ENCODE measurements at places on chromosomes 5 and 9. TPM values are rescaled to one million over a fixed set of nuclear protein-coding genes. Genes with fewer than 3 reads are reported as not detected.

EIF4E1B gene
- not detected for total RNA-seq

PCDHA9 gene
- not detected for total RNA-seq

DNA sequence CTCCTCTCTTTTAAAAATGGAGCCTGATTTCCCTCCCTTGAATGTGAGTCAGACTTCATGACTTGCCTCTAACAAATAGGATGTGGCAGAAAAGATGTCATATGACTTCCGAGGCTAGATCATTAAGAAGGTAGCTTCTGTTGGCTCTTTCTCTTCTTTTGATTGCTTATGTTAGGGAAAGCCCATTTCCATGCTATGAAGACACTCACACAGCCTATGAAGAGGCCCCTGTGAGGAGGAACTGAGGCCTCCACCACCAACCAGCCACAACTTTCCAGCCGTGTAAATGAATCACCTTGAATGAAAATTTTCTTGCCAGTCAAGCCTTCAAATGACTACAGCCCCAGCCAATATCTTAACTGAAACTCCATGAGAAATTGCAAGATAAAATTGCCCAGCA, 413.4 kb downstream of the TMEM38B start:
- DNase-seq, result no peak

GRCh38 chr5:65916636-65917035, 9.7 kb upstream of the ERBIN start:
- no peak for DNase-seq

DNA sequence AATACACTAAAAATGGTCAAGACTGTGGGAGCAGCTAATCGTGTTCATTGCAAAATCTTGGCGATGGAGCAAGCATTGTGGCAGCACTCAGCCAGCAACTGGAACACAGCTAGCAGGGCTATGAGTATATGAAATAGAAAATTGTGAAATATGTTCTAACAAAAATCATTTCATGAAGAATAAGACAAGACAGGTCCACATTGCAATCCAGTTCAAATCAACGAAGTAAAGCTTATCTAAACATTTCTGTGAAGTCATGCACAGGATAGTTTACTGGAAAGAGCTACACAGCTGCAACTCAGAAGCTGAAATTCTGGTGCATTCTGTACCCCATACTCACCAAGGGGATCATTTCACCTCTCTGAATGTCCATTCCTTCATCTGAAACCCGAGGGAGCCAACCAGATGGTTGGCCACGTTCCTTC, 5.3 kb upstream of the NFIL3 start:
- no peak for DNase-seq

ADRB2 gene
- total RNA-seq, result 5.3 TPM

DNA sequence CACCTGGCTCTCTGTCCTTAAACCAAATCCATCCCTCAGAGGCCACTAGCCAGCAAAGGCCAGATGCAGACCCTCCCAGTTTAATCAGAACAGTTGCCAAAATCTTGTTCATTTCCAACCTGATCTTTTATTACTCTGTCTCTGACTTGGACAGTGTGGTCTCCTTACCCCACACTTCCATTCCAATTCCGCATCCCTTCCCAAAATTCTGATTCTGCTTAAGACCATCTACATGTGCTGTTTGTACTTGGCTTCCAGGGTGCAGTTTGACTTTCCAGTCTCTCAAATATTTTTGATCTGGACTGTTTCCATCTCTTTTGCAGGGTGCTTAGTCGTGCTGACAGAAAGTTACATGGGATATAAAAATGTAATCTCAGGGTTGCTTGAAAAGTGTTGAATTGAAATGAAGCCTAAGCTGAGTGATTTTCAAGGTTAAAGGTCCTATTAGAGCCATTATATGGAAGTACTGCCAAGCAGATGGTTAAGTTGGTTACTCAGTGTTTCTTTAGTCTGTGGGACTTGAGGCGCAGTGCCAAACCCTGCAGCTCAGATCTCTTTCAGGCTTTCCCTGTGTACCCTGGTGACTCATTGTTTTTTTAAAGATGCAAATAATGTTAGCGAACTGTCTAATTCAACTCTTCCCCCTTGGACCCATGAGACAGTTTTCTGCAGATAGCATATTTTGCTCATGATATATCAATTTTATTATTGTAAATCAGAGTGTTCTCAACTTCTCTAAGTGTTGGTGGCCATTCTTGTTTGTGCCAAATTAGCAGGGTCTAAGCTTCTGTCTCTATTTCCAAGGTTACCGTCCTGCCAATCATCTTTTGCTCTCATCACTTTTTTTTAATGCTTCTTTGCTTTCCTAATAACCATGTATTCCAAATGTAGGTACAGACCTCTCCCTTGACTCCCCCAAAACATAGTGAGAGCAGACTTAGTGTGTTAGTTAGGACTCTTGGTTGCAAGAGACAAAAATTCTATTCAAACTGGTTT, 18.2 kb upstream of the DCP2 start:
- no peak for DNase-seq

DNA sequence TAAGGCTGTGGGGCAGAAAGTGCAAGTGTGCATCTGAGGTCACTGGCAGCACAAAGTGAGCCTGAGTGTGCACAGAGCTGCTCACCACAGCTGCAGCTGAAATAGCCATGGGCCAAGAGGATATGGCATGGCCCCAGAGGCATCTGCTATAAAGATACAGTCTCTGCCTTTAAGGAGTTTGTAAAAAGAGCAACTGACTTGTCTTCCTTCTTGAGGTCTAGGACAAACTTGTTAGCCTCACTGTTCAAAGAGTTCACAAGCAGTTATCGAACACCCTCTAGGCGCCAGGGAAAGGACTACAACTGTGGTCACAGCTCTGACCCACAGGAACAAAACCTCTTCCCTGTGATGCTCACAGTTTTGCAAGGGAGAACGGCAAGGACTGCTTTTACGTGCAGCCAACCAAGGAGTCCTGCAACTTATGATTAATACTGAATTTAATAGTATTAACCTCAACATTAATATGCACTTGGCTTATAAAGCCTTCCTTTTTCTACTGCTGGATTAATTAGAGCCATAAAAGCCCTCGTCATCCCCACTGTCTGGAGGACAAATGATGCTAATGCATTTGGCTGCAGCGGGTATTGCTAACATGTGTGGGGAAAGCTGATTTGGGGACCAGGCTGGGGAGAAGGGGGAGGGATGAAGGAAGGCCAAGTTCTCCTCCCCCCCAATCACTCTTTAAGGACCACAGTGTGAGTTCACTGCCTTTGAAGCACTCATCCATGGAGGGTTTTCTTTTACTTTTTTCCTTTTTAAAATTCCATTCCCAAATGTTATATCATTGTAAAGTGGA, 189.8 kb upstream of the TRIM32 start:
- no peak for DNase-seq

PCSK5 gene
- 7.1 TPM for total RNA-seq

DNA sequence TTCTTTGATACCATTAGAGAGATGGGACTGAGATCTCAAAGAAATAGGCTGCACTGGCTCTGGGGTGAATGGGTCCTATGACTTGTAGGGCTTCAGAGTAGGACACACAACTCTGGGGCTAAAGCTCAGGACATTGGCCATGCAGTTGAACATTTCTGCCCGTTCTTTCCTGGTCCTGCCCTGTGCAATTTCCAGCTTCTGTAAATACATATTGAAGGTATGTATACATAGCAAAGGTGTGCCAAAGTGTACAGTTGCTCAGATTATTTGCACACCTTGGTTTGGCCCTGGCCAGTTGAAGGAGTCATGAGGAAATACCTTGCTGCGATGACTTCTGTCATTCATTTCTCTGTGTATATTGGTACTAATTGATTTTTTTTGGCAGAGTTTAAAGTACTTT, 52.8 kb upstream of the TAF11L2 start:
- DNase-seq, result no peak

GRCh38 chr9:88406051-88406450, 17.8 kb downstream of the SPIN1 start:
- no peak for DNase-seq

GRCh38 chr5:126531543-126532120, 63.4 kb downstream of the ALDH7A1 start:
- no peak for DNase-seq

SPATA31A3 gene
- not detected for total RNA-seq

GRCh38 chr5:176784218-176785165, 25.9 kb upstream of the UNC5A start:
- DNase-seq, result no peak

GRCh38 chr5:53236683-53237082, 127.1 kb upstream of the MOCS2 start:
- no peak for DNase-seq

- no peak for DNase-seq
These were observed 51.4 kb upstream of the CKMT2 start for GRCh38 chr5:81181576-81182316.

NIPBL gene
- total RNA-seq, result 70.3 TPM

SLC34A3 gene
- total RNA-seq, result not detected

RAD17 gene
- 25.8 TPM for total RNA-seq

DNA sequence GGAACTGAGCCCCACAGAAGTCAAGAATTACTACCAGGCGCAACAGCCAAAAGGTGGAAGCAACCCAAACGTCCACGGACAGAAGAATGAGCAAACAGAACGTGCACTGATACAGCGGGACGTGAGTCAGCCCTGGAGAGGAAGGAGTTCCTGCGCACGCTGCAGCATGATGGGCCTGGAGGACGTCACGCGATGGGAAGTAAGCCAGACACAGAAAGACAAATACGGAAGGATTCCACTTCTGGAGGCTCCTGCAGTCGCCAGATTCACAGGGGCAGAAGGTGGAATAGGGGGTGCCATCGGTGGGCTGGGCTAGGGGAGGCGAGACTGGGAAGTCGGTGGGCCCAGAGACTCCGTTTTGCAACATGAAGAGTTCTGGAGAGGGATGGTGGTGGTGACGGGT, 80.3 kb upstream of the PHYKPL start:
- no peak for DNase-seq

DNA sequence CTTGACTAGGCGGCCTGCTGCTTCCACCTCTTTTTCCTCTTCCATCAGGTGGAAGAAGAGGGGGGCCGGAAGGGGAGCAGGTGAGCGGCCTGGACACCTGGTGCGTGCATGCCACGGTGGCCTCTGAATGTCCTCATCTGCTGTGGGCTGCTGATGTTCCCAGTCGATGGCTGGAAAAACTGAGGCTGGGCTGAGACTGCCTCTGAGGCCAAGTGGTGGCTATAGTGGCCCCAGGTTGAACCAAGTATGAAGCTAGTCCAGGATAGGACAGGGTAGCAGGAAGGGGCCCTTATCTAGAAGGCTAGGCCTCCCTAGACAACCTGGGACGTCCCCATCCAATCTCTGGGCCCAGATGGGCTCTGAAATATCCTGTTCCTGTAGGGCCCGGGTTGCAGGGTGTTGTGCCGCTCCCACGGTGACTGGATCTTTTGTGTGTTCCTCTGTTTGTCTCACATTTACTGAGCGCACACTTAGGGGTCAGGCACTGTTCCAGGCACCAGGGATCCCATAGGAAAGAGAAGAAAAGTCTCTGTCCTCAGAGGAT, 753 bp upstream of the NR5A1 start:
- no peak for DNase-seq

DNA sequence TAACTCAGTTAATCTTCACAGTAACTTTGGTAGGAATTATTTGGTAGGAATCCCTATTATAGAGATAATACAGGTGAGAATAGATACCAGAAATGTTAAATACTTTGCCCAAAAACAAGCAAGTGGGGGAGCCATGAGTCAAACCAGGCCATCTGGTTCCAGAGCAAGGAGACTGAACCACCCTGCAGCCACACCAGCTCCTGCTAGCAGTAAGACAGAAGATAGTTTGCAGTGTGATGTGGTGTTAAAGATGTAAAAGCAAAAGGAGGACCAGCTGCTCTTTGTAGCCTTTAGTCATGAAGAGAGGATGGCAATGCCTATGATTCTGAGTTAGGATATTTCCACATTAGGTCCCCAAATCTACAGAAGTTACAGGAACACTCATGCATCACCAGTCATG, 101.4 kb downstream of the PRKACG start:
- DNase-seq, result no peak

CBY3 gene
- total RNA-seq, result not detected

PLPP6 gene
- total RNA-seq, result 12.4 TPM

- no peak for DNase-seq
These were observed 5.0 kb downstream of the MED7 start for GRCh38 chr5:157137691-157138090.

SMIM23 gene
- total RNA-seq, result not detected

SEMA6A gene
- not detected for total RNA-seq

- DNase-seq, result no peak
These were observed 116.6 kb upstream of the ADRA1B start for GRCh38 chr5:159799701-159800100.

GRCh38 chr5:137575847-137576246, 76.7 kb upstream of the SPOCK1 start:
- no peak for DNase-seq

DNA sequence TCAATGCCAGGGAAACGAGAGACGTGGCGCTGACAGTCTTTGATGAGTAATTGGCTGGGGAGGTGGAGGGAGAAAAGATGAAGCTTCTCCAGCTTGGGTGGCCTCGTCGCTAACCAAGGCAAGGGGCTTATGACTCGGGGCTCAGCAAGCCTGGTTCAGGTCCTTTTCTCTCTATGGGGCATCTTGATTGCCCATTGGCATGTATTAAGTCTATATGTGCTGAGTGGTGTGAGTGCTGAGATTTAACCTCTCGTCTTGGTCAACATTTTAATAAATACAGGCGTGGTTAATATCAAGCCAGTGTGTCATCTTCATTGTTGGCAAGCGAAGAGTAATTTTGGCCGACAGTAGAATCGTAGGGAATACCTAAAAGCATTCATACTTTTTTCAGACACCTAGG, 85.9 kb downstream of the RAI14 start:
- no peak for DNase-seq

DNA sequence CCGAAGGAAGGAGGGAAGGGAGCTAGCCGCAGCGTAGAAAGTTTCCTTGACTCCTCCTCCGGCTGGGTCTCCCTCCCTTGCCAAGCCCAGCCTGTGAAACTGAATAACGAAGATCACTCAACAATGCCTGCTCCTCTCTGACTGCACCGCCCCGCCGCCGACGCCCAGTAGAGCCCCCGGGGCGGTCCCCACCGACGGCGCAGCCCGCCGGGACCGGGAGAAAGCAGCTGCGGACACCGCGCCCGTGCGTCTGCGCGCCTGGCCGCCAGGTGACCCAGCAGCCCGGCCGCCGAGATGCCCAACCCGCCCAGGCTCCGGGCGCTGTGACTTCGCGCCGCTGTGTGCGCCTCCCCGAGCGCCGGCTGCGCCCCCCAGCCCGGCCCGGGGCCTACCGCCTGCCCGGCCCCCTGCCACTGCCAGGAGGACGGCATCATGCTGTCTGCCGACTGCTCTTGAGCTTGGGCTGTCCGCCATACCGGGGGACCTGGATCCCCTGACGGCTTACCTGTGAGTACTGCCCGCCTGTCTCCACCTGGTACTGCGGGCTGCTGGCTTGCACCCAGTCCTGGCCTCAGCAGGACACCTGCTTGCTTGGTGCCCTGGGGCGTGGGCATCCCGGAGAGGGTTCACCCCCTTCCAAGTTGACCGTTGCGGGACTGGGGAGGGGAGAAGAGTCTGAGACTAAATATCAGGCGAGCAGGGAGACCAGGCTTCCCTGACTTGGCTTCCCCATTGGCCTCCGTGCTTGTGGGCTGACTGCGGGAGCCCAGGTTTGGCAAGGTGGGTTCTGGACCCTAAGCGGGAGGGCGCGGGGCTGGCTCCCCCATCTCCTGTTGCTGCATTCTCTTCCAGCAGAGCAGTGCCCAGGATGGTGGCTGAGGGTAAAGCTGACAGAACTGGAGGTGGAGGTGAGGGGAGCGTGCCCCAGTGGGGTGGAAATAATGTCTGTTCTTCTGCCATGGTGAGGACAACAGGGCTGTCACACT, 26.2 kb upstream of the SPTLC1 start:
- no peak for DNase-seq

GCNT4 gene
- 6.0 TPM for total RNA-seq

CARD6 gene
- 3.5 TPM for total RNA-seq
